ENCODE measurements at places on chromosomes 3 and 15.

DNA sequence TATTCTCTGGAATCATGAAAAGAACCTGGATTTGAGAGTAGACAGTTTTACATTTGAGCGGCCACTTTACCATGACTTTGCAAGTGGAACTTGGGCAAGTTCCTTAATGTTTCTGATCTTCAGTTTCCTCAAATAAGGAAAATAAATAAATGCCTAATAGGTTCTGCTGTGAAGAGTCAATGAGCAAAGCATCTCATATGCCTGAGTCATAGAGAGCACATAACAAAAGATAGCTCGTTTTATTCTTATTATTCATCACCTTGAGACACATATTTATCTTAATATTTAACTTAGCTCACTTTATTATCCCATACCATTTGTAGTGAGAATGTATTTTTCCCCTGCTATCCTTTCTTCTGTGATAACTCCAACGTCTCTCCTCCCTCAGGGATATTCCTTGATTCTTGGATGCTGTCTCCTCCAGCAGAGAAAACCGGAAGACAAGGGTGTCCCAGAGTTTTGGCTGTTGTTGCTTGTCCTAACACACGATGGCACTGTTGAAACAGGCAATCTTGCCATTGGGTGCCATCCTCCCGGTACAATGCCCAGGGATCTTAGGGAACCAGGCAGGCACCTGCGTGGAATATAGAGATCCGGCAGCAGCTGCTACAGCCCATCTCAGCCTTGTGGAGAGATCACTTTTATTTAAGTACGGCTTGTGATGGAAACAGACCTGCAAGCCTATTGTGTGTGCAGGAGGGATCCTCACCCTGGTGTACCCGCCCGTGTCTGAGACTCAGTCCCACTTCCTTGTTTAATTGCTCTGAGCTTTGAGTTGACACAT lies 33.3 kb upstream of the VPS33B start:
- no peak for DNase-seq

GRCh38 chr15:75841626-75842025 lies 1.6 kb upstream of the UBE2Q2 start:
- DNase-seq: no peak

- DNase-seq: no peak
Observed at GRCh38 chr3:176964661-176965060, 232.6 kb downstream of the TBL1XR1 start.

GRCh38 chr3:191290311-191291025 lies 38.7 kb upstream of the CCDC50 start:
- DNase-seq: no peak

DNA sequence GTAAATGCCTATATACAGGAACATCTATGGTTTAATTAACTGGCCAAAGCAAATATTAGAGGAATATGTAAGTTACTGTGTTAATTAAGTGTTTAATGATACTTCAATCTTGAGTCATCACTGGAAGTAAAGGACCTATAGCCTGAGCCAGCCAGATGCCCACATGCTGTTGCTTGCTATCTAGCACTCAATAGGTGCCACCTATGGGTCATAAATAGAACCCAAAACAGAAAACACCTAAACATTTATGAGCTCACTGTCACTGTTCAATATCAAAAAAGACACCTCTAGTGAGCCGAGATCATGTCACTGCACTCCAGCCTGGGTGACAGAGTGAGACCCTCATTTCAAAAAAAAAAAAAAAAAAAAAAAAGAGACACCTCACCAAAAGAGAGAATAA lies 48.4 kb upstream of the IP6K2 start:
- no peak for DNase-seq

GRCh38 chr3:142604940-142605339 lies 8.7 kb downstream of the PLS1 start:
- DNase-seq: no peak

DNA sequence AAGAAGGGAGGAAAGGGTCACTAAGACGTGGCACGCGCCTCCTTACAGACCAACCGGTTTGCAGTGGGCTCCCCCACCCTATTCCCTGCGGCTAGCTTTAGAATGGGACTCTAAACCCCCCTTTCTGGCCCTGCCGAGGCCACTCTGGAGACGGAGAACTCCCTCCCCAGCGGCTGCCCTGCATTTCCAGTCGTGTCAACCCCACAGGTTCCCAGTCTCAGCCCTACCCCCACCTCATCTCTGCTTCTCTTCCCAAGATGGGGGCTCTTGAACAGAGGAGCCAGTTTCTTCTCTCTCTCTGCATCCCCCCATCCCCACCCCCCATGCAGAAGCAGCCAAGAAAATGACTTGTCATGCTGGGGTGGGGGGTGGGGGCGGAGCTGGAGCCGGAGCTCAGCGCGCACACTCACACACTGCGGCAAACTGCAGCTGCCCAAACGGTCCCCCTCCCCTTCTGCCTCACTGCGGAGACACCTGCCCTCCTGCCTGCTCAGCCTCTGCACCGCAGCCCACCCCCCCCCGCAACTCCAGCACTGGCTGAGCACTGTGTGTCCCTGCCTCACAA lies 871 bp downstream of the MAP1A start:
- no peak for DNase-seq

DNA sequence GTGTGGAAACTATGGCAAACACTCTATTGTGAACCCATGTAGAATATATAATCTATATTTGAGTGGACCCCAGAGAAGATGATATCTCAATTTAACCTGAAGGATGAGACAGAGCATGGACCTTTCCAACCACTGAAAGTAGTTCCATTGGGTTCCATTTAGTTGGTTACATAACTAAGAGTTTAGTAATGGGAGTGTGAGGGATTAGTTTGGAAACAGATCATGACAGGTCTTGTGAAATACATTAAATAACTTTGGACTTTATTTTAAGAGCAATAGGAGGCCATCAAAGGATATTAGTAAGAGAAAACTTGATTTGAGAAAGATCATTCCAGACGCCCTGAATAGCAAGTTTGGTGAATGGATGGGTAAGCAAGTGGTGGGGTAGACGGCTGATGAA lies 487.2 kb upstream of the ROBO2 start:
- DNase-seq: no peak

GRCh38 chr15:56038707-56039106 lies 45.3 kb upstream of the NEDD4 start:
- DNase-seq: no peak

DNA sequence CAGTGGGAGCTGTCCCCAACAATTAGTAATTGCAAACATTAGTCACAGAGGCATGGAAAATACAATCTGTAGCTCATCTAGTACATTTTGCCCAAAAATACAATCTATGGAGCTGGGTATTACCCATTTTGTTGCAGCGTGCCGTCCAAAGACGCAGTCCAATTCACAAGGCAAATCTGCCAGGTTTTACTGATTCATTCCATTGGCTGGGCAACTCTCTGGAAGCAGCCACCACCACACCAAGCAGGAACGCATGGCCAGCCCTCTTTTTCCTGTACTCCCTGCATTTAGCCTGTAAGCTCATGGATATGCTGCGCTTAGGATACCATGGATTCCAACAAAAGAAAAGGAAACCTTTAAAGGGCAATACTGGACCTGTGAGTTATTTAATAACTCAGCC lies 60.5 kb upstream of the ARRDC4 start:
- DNase-seq: no peak

GRCh38 chr3:190132371-190132770 lies 11.7 kb upstream of the P3H2 start:
- no peak for DNase-seq

DNA sequence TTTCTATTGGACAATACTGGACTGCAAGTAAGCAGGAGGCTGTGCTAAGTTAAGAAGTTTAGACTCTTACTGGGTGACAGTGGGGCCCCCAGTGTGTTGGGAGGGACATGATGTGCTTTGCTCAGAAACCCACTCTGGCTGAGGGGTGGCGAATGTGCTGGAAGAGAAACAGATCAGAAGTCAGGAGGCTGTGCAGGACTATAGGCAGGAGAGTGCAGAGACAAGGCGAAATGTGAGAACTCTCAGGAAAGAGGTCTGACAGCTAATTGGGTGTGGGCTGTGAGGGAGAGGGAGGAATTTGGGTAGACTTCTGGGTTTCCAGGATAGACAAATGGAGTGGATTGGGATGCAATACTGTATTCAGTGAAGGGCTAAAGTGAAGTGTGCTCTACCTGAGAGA lies 12.0 kb downstream of the SLC24A1 start:
- DNase-seq: no peak

GRCh38 chr3:156551261-156551660 lies 3.7 kb downstream of the SSR3 start:
- no peak for DNase-seq

- DNase-seq: no peak
Observed at GRCh38 chr3:61966200-61966599, 404.8 kb downstream of the PTPRG start.

- no peak for DNase-seq
Observed at GRCh38 chr3:48715174-48715800, 1.7 kb downstream of the IP6K2 start.

- no peak for DNase-seq
Observed at GRCh38 chr3:13064964-13065363, 8.3 kb downstream of the IQSEC1 start.

- DNase-seq: no peak
Observed at GRCh38 chr15:83118291-83118827, 10.9 kb downstream of the TM6SF1 start.

- no peak for DNase-seq
Observed at GRCh38 chr3:11248596-11248995, 23.6 kb upstream of the ATG7 start.

- no peak for DNase-seq
Observed at GRCh38 chr3:143363276-143363675, 243.7 kb downstream of the CHST2 start.

DNA sequence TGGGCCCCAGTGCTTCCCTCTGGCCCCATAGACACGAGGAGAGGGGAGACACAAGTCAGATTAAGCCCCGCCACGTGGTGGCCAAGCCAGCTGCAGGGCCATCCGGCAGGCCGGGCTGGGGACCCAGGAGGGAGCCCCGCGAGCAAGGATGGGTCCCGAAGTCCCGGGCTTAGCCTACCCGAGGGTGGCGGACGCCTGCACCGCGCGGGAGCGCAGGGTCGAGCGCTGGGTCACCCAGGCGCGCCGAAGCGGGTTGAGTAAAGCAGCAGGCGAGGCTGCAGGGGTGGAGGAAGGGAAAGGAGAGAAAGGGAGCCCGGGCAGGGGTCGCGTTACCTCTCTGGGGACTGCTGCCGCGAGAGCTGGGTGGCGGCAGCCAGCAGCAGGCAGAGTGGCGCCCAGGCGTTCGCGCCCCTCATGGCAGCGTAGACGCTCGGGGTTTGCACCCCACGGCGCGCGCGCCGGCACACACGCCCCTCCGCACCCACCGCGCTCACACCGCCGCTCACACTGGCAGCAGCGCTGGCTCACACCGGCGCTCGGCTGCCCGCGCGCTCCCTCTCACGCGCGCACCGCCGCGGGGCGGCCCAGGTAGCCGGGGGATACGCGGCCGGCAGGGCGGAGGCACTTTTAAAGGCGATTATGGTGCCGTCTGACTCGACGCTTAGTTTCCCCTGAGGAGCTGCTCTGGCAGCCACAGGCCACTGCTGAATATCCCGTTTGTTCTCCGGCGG lies at the start of gene PCOLCE2:
Gene PCOLCE2, minus strand, starts transcription at position 603 of the 731 bp plus-strand sequence. Its CDS starts 187 bp downstream, at position 416.
- no peak for DNase-seq

GRCh38 chr3:42190701-42191442 lies 75.1 kb downstream of the CCK start:
- no peak for DNase-seq

DNA sequence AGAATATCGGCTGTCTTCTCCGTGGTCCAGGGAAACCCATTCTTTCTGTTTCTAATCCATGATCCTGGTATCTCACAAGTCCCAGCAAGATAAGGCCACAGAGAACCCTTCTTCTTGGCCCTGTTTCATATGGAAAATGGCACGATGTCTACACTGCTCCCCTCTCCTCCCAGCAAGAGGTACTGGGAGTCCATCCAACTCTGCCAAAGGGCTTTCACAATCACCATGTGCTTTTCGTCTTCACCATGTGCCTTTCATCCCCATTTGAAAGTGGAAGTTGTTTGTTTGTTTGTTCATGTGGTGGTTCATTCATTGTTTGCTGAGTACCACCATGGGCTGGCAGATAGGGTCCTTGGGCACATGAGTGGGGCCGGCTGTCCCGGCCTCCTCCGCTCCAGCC lies 5.5 kb downstream of the ITIH3 start:
- DNase-seq: no peak

GRCh38 chr15:65896236-65896635 lies 26.9 kb downstream of the RAB11A start:
- DNase-seq: no peak

DNA sequence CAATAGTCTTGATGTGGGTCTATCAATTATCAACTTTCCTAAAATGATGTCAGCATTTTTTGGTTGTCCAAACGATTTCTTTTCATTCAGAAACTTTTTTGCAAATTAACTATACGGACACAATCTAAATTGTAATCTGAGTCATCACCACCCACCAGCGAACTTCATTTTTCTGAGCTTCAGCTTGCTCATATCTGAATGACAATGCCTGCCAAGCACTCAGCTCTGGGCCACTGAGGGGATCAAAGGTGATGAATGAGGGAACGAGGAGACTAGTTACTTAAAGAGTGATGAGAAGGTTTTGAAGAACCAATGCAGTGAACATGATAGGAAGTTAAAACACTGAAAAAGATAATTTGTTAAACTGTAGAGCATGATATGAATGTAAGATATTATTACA lies 14.9 kb upstream of the TBC1D23 start:
- DNase-seq: no peak

- DNase-seq: no peak
Observed at GRCh38 chr15:60135961-60136360, 131.8 kb downstream of the FOXB1 start.

GRCh38 chr3:73787620-73788019 lies 162.9 kb upstream of the PDZRN3 start:
- no peak for DNase-seq

GRCh38 chr15:98433346-98433745 lies 215.0 kb upstream of the IGF1R start:
- no peak for DNase-seq

- no peak for DNase-seq
Observed at GRCh38 chr3:136909187-136909586, 47.2 kb downstream of the NCK1 start.

- DNase-seq: no peak
Observed at GRCh38 chr3:25532431-25533162, 104.5 kb downstream of the RARB start.

DNA sequence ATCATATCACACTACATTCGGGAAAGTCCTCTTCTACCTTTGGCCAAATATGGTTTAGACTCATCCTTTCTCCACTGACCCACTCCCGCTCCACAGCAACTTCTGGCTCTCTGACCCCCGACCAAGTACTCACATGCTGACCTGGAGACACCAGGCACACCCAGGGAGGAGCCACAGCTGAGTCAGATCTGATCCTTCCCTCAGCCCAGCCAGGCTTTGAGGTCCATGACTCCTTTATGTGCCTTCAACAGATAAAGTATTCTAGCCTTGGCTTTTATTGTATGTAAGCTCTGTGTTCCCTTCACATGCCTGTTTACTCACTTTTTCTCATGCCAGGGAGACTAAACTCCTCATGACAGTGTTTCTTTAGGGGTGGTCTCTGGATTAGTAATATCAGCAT lies 166.9 kb upstream of the UMPS start:
- no peak for DNase-seq
